Effector memory CD4-positive, alpha-beta T cell (primary cell): ENCODE measurements at places on chromosomes 1 and 21.

DNA sequence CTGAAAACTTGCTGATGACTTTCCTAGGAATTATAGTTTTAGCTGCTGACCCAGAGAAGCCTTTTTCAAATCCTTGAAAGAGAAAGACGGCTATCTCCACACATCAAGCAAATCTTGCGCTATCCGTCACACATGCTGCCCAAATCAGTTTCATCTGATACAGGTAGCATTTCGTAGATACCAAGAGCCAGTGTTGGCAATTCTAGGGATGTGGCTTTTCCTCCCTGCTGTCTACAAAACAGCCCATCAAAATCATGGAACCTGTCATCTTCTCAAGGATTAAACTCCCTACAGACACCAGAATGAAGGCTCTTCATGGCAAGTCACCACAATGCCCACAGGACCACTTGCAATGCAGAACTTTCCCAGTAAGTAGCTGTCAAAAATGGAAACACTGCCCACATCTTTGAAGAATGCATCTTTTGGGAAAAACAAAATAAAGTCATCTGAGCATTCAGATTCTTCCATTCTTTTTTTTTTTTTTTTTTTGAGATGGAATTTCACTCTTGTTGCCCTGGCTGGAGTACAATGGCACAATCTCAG lies 10.4 kb downstream of the STX6 start:
- DNase-seq, result no peak

DNA sequence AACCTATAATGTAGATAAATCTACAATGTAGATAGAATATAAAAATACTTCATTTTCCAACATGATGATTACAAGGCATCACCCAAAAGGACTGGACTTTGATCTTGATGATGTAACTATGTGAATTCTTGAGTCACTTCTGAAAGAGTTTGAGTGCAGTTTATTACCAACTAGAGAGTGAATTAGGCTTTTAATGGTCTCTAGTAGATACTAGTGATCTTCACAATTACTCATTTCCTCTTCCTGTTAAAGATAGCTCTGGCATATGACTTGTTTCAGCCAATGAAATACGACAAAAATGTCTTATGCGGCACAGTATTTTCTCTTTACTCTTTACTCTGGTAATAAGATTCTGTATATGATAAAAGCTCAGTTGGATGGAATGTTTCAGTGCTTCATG lies 1588.1 kb upstream of the B3GALT2 start:
- DNase-seq, result no peak

GRCh38 chr21:15943009-15943666 lies 213.4 kb downstream of the USP25 start:
- DNase-seq, result no peak

- DNase-seq, result no peak
Observed at GRCh38 chr21:46063227-46063626, 34.7 kb upstream of the COL6A2 start.

GRCh38 chr1:26900815-26901511 lies 696 bp upstream of the GPATCH3 start:
- no peak for DNase-seq

- DNase-seq, result no peak
Observed at GRCh38 chr1:179314928-179315327, 21.3 kb downstream of the SOAT1 start.
